NCI-H1417 treated with DMSO at 0.1 percent for 48 hours (cell line): ENCODE measurements at places on chromosomes 7 and 10.

GRCh38 chr10:683448-684071 lies 5.9 kb downstream of the DIP2C start:
- DNase-seq: no peak

- no peak for DNase-seq
These were observed 4.8 kb upstream of the MTG1 start for GRCh38 chr10:133388973-133389818.

DNA sequence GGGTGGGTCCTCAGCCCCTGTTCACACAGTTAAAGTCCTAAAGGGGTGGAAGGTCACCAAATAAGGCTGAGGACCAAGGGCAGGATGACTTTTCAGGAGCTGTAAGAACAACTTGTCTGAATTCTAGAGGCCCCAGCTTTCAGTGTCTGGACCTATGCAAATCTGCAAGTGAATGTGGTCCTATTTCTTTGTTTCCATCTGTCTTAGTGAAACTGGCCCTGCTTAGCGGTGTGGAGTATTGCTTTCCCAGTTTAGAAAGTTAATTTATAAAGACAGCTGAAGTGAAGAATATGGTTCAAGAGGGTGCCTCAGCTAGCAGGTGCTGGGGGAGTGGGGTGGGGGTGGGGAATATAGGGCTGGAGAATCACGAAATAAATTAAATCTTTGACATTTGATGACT lies 40.1 kb downstream of the HHEX start:
- no peak for DNase-seq

GRCh38 chr7:25861164-25861496 lies 290.9 kb upstream of the NFE2L3 start:
- DNase-seq: no peak

DNA sequence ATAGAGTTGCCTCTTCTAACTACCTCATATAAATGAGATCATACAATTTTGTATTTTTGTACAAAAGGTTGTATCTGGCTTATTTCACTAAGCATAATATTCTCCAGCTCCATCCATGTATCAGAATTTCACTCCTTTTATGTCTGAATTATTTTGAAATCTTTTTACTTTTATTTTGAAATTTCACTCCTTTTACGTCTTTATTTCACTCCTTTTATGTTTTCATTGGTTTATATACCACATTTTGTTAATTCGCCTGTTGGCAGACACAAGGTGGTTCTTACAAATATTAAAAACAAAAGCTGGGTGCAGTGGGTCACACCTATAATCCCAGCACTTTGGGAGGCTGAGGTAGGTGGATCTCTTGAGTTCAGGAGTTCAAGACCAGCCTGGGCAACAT lies 5.8 kb downstream of the EZH2 start:
- no peak for DNase-seq
